ENCODE measurements at places on chromosomes 1 and 21. TPM values are rescaled to one million over a fixed set of nuclear protein-coding genes. Genes with fewer than 3 reads are reported as not detected.

Gene SLC25A34
- 1.6 TPM for total RNA-seq

- peaks cover under 1% of the 10 kb centered on the region for H3K27me3 ChIP-seq
- no peaks in the 10 kb centered on the region for H3K36me3 ChIP-seq
- no peak overlapping the region for H3K4me3 ChIP-seq
- H3K27ac ChIP-seq: no peak overlapping the region
Observed at GRCh38 chr1:18412882-18413353, 67.8 kb upstream of the KLHDC7A start.

GRCh38 chr1:3910857-3911845, 11.1 kb upstream of the C1orf174 start:
- no peak overlapping the region for H3K27ac ChIP-seq
- H3K27me3 ChIP-seq: no peaks in the 10 kb centered on the region
- DNase-seq: peak; percentile 81
- H3K4me3 ChIP-seq: no peak overlapping the region
- H3K36me3 ChIP-seq: no peaks in the 10 kb centered on the region

GRCh38 chr1:154583773-154584172, 16.2 kb downstream of the CHRNB2 start:
- H3K27me3 ChIP-seq: no peaks in the 10 kb centered on the region
- no peak for DNase-seq
- peaks cover 84% of the 10 kb centered on the region for H3K36me3 ChIP-seq
- no peak overlapping the region for H3K4me3 ChIP-seq
- H3K4me1 ChIP-seq: no peaks in the 10 kb centered on the region

DNA sequence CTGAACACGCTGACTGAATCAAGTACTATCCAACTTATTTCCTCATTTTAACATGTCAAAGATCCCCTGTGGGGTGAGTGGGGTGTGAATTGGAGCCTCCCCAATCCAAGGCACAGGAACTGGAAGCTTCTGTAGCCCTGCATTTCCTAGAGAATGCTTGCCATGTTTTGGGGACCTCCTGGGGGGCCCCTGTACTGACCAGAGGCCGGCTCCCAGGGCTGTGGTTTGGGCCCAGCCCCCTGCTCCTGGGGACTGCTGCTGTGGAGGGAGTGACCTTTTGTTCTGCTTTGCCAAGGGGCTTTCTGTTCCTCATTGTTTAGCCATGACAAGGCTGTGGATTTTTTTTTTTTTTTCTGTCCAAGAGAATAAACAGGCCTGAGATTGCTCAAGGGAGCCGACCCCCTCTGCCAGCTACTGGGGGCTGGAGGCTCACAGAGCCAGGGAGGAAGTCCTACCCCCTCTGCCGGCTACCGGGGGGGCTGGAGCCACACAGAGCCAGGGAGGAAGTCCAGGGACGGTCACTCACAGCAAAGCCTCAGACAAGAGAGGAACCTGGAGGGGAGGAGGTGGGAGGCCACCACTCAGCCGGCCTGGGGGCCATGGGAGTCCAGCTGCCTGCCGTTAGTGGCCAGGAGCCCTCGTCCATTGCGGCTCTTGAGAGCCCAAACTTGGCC, 17.4 kb downstream of the TNFRSF1B start:
- H3K27me3 ChIP-seq: no peaks in the 10 kb centered on the region
- no peak overlapping the region for H3K27ac ChIP-seq
- H3K4me1 ChIP-seq: peaks cover 74% of the 10 kb centered on the region
- DNase-seq: no peak
- H3K4me3 ChIP-seq: no peak overlapping the region

DNA sequence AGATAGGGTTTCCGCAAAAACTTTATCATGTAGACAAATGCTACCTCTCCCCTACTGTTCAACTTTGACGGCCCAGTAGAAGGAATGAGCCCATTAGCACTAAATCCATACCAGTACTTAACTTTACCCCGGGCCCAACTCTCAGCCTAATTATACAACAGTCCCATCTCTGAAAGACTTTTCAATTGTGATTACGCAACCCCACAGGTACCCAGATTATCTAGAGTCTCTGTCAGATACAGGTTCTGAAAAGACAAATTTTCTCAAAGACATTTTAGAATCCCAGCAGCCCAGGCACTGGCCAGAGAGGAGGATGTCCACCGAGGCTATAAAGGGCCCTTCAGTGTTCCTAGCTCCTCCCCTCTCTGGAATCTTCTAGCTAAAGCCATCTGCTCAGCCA, 15.0 kb downstream of the FAM78B start:
- no peak overlapping the region for H3K4me3 ChIP-seq
- no peaks in the 10 kb centered on the region for H3K27me3 ChIP-seq
- no peak overlapping the region for H3K27ac ChIP-seq
- DNase-seq: no peak

- no peak overlapping the region for H3K27ac ChIP-seq
- DNase-seq: no peak
- peaks cover 76% of the 10 kb centered on the region for H3K4me1 ChIP-seq
- H3K36me3 ChIP-seq: peaks cover 57% of the 10 kb centered on the region
Observed at GRCh38 chr1:11738783-11739182, 2.8 kb downstream of the AGTRAP start.

- H3K36me3 ChIP-seq: peaks cover 7% of the 10 kb centered on the region
- H3K27ac ChIP-seq: peak overlapping the region; percentile 78
- DNase-seq: no peak
- H3K4me1 ChIP-seq: peaks cover 44% of the 10 kb centered on the region
- no peak overlapping the region for H3K4me3 ChIP-seq
Observed at GRCh38 chr1:229035054-229035747, 235.7 kb upstream of the RAB4A start.
